DMS153 (cell line): ENCODE measurements at places on chromosomes 4 and X.

- DNase-seq, result no peak
Observed at GRCh38 chrX:104712515-104712914, 146.5 kb downstream of the IL1RAPL2 start.

DNA sequence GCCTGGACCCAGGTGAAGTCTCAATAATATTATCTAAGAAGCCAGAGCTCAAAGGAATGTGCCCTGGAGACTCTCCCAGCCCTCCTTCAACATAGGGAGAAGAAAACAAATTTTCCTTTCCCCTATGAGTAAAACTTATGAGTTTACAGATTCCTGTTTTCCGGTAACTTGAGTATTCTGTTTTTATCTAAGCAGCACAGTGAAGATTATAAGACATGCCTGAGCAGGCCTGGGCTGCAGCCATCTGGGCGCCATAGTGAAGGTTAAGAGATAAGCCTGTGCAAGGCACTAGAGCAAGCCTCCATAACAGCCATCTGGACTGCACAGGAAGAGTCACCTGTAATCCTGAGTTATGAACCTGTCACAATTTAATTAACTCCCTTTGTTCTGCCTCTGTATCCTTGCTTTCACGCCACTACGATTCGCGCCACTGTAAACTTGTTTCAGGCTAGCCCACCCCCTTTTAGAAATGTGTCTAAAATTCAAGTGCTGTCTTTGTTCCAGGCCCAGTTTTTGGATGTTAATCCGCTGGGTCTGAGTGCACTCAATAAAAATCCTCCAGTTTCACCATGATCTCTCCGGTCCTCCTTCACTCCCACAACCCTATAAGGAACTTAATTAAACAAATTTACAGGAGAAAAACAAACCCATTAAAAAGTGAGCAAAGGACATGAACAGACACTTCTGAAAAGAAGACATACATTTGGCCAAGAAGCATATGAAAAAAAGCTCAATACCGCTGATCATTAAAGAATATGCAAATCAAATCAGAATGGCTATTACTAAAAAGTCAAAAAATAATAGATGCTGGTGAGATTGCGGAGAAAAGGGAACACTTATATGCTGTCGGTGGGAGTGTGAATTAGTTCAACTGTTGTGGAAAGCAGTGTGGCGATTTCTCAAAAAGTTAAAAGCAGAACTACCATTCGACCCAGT, 189.5 kb downstream of the APBB2 start:
- DNase-seq, result no peak

- DNase-seq, result no peak
Observed at GRCh38 chrX:5449323-5449722, 779.3 kb downstream of the NLGN4X start.

DNA sequence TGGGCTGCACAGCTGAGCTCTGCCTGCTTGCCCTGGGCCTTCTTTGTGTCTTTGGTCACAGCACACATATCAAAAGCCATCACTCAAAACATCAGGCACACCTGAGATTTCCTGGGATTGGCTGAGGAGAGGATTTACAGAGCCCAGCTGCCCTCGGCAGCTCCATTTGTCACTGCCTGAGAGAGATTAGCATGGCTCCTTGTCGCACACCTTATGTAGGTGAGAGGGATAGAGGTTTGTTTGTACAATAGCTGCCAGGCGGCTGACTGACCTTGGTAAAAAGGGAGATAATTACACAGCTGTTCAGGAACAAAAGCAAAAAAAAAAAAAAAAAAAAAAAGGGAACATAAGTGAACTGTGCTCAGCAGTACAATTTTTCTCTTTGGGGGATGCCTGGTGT, 63.2 kb downstream of the MGST2 start:
- peak; percentile 94 for DNase-seq

DNA sequence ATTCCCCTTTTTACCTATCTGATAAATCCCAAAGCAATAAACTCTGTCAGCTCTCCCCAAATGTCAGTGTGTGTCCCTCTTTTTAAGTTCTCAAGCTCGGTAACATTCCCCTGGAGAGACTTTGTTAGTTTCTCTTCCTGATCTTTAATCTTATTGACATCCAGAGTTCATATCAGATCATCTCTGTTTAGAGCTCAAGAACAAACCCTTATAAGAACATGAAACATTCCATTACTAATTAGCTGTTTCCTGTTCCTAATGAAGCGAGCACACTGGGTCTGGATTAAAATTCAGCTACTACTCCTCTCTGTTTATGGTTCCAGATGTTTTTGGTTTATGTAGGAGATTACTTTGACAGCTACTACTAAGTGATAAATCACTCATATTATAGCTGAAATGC, 681.5 kb downstream of the DACH2 start:
- DNase-seq, result no peak

- no peak for DNase-seq
Observed at GRCh38 chr4:24192018-24192641, 302.3 kb upstream of the PPARGC1A start.

DNA sequence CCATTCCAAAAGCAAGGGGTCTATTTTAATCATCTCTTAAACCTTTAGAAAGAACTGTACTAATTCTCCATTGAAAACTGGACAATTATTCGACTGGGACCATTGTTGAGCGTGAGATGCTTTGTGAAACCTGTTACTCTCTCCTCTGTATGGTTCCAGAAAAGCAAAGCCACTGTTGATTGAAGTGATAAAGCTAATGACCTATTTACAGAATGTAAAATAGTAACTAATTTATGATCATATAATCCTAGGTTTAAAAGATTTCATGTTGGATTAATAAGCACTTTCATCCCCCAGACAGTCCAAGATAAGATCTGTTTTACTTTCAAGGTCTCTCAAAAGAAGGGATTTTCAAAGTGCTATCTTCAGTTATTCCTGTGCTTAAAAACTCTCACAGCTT, 614.5 kb downstream of the TMA16 start:
- no peak for DNase-seq

DNA sequence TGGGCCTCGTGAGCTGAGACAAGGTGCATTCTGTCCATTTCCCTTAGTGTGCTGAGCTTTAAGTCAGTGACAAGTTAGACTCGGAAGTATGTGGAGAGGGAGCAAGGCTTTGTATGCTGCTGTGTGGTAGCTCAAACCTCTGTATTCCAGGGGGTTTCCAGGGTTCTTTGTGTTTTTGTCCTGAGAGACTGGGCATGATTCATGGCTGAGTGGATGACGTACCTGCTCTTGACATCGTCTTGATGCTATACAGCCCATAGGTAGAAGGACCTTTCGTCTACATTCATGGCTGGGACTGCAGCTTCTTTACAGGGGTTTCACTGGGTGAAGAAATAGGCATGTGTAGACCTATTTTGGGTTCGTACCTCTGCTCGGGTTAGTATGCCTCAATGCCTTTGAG, 162.7 kb upstream of the WDR1 start:
- no peak for DNase-seq

DNA sequence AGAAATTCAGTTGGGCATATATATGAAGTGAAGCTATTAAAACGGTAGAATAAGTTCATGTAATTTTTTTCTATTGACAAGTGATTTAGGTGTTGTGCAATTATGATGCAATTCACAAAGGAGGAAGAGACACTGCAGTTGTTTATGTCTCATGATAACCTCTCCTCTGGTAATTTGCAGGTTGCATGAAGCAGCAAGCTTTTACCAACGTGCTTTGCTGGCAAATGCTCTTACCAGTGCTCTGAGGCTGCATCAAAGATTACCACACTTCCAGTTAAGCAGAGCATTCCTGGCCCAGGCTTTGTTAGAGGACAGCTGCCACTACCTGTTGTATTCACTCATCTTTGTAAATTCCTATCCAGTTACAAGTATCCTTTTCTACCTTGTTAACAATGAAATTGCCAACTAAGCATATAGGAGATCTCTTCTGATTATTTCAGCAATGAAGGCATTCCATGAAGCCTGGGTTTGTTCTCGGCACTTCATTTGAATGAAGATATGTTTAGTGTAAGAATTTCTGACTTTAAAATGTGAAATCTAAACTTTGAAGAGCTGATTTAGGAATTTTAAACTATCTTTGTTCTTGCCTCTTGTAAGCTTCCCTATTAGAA, 3.9 kb downstream of the TMEM33 start:
- DNase-seq, result no peak

GRCh38 chrX:42686296-42686695, 91.7 kb downstream of the PPP1R2C start:
- DNase-seq, result no peak

- DNase-seq, result no peak
Observed at GRCh38 chr4:657834-658667, 16.0 kb downstream of the ATP5ME start.

- DNase-seq, result no peak
Observed at GRCh38 chr4:14669371-14669770, 332.9 kb upstream of the CPEB2 start.

- DNase-seq, result no peak
Observed at GRCh38 chr4:181685911-181686310, 557.3 kb upstream of the TENM3 start.

- DNase-seq, result no peak
Observed at GRCh38 chr4:124118061-124118460, 594.5 kb downstream of the ANKRD50 start.

GRCh38 chr4:174358410-174358809, 74.7 kb downstream of the CEP44 start:
- no peak for DNase-seq

DNA sequence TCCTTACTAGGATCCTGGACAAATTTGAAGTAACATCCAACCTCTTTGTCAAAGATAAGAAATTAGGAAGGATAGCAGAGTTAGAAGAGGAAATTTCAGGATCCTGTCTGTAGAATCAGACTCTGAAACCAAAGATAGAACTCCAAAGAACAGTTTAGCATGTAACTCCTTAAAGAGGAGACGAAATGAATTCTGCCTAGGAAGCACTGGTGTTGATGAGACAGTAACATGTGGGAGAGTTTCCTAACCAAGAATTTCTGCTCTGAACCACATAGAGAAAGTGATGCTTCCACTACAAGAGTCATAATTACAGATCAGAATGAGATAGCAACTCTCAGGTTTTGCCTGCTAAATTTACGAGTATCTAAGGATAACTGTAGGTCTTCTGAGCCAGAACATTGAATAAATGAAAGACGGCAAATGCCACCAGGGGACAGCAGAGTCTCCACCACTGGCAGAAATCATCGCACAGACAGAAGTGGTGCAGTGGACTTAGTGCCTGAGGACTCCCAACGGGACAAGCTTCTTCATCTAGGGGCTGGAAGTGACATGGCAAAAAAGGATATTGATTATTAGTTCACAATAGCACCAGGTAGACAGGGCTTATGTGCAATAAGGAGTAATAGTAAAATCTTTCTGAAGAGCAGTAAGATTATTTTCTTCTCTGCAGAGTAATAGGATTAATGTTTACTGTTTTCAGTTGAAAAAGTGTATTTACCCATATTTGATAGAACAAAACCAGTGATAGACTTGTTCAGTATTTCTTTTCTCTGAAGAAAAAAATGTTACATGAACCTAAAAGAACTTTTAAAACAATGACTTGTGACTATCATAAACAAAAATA, 6.7 kb upstream of the PPID start:
- peak; percentile 45 for DNase-seq

- peak; percentile 50 for DNase-seq
Observed at GRCh38 chr4:185305979-185306442, 89.7 kb downstream of the LRP2BP start.

DNA sequence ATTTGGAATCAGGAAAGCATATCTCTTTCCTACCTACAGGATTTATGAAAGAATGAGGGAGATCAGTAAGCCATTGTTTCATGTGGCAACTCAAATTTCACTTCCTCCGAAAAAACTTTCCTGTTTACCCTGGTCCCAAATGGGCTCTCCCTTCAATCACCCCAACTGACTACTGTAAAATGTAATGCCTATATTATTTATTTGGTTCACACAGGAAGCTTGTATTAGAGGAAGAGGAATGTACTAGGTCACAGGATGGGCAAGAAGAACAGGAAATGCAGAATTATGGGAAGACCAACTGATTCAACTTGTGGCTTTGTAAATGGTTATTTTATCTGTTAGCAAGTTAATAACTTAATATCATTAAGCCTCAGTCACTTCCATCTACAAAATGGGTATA, 23.1 kb downstream of the COL4A6 start:
- no peak for DNase-seq

DNA sequence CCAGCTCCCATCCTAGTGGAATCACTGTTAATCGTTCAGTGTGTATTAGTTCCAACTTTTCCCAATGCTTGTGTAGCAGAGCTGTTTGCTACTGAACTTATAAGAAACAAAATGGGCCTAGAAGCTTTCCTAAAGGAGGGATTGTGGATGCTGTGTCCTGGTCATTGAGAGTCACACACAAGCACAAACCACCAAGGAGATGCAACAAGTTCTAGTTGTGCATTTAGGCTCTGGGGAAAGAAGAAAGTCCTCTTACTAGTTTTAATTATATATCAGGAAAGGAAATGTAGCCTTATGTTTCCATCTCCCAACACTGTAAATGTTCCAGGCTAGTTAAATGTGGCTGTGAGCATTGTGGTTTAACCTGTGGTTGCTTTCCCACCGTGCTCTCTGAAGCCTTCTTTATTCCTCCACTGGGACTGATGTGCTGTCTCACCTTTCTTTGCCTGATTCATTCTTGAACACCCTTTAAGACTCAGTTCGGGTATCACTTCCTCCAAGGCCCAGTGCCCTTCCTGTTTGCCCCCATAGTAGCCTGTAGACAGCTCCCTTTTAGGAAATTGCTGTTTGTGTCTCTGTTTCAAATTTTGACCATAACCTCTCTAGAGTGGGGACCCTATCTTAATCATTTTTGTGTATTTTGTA, 34.3 kb downstream of the ATP10D start:
- no peak for DNase-seq

- DNase-seq, result no peak
Observed at GRCh38 chr4:14864365-14865030, 137.8 kb upstream of the CPEB2 start.

- no peak for DNase-seq
Observed at GRCh38 chr4:105510245-105510644, 36.4 kb upstream of the PPA2 start.

DNA sequence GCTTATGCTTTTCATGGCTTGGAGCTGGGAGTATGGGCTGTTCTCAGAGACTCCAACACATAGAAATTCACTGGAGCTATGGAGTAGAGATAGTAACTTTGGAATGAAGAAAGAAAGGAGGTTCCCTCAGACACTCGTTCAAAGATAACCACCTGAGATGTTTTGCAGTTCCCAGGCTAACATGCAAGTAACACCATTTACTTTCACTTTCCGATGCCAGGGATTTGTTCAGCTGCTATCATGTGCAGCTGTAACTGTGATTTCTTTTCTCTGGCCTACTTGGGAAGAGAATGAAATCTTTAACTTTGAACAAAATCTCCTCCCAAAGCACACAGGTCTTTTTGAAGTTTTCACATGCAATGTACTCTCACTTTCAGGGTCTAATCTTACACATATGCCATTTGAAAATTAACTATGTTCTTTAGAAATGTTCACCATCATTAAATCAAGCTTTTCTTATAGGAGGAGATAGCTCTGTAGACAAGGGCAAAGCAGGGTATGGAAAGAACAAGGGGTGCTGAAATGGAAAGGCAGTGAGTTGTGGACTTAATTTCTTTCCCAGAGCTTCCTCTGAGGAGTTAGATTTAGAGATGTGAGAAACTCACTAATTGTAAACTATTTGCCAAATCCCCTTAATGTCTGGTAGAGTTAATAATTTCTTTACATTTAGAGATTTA, 514.3 kb downstream of the PDHA2 start:
- peak; percentile 11 for DNase-seq

- DNase-seq, result no peak
Observed at GRCh38 chr4:125780164-125780563, 465.4 kb downstream of the FAT4 start.
